Activated naive CD8-positive, alpha-beta T cell treated with anti-CD3 and anti-CD28 coated beads for 36 hours (primary cell): ENCODE measurements at places on chromosomes 12 and 14. TPM values are rescaled to one million over a fixed set of nuclear protein-coding genes. Genes with fewer than 3 reads are reported as not detected.

DNA sequence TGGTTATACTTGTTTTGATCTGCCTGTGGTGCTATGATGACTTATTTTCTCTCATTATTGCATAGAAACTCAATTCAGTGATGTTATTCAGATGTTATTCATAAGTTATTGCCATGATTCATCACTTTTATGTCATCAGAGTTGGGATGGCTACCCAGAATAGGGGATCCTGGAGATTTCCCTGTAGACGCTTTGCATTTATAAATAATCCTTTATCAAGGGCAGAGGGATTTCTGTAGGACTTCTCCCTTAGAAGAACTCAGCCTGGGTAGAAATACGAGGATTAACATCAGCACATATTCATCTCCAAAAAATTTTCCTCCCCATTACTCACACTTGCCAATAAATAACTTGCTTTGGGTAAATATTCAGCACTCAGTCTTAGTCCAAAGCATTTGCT lies 4.9 kb downstream of the GPRC5A start:
- DNase-seq: no peak

Gene TAS2R42
- not detected for total RNA-seq

Gene ZC3H10
- total RNA-seq: 7.2 TPM

DNA sequence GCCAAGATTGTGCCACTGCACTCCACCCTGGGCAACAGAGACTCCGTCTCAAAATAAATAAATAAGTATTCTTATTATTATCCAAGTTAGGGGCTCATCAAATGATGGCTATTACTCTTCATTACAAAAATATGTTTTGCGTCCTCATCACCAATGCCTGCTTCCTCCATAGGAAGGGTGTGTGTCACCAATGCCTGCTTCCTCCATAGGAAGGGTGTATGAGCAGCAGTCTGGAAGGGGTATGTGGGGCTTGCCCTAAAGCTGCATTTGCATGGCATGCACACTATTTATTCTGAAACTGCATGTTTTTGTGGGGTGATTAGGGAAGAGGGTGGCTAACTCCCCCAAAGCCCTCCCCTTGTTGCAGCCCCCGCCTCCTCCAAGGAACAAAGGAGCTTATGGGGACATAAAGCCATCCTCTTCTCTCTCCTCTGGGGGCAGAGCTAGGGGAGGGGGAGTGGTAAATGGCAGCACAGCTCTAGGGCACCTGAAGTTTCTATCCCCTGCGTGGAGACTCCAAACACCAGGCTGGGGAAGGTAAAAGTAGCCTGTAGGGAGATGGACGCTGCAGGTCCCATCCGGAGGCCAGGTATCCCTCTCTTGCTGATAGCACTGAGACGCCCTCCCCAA lies 1.3 kb downstream of the CAMKK2 start:
- DNase-seq: peak; percentile 13

Gene PIWIL1
- total RNA-seq: not detected

Gene FBXL14
- 18.4 TPM for total RNA-seq

DNA sequence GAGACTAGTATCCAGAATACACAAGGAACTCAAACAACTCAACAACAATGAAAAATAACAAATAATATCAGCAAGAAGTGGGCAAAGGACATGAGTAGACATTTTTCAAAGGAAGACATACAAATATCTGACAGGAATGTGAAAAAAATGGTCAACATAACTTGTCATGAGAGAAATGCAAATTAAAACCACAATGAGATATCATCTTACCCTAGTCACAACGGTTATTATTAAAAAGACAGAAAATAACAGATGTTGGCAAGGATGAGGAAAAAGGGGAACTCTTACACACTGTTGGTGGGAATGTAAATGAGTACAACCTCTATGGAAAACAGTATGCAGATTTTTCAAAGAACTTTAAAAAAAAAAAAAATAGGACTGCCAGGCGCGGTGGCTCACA lies 20.4 kb downstream of the VWF start:
- DNase-seq: no peak

GRCh38 chr12:42648061-42648460 lies 58.5 kb upstream of the PRICKLE1 start:
- no peak for DNase-seq

Gene MUCL1
- not detected for total RNA-seq

Gene SMOC1
- total RNA-seq: not detected

Gene TMCC3
- 0.10 TPM for total RNA-seq

Gene PTPRO
- total RNA-seq: 1.1 TPM

DNA sequence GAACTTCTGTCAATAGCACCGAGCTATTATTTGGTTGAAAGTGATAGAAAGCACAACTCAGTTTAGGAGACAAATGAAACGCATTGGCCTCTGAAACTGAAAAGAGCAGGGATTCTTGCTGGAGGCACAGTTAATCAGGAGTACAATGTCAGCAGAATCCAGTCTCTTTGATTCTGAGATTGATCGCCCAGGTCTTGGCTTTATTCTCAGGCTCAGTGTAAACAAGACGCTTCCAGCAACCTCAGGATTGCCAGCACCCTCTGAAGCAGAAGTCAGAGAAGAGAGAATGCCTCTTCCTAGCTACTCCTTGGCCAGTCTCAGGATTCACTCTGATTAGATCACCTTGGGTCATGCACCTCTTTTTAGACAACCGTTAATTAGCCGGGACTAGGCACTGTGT lies 11.8 kb upstream of the OTUB2 start:
- no peak for DNase-seq

- DNase-seq: no peak
Observed at GRCh38 chr14:104986487-104987164, 1.0 kb downstream of the CLBA1 start.

Gene SYNE3
- 38.0 TPM for total RNA-seq

DNA sequence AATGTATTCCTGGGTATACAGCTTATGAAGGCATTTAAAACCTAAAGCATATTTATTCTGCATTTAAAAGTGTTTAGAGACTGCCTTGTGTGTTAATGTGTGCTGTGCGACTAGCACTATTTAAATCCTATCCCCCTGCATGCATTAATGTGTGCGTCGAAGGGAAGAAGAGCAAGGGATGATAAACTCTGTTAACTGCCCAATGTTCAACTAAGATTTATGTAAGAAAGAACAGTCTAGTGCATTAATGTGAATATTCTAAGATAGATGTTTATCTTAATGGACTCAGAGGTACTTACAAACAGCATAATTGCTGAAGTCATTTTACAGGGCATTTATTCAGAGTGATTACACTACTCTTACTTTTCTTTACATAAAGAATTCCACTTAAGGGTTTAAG lies 424.8 kb downstream of the DIO2 start:
- no peak for DNase-seq
